ENCODE measurements at places on chromosomes 1 and 21. TPM values are rescaled to one million over a fixed set of nuclear protein-coding genes. Genes with fewer than 3 reads are reported as not detected.

DNA sequence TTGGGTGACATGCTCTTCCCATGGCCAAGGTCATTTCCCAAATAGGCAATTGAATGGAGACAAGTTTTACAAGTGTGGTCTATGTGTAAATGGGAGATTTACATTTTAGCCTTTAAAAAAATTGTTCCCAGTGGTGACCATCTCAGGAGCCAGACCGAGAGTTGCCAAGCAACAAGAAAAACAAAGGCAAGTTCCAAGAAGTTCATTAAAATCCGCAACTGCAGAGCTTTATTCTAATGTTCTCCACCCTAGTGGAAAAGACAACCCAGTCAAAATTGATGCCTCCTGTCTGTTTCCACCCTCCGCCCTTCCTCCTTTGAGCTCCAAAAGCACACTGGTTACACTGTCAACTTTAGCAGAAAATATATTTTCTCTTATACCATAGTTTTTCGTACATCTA is 33.2 kb upstream of the CD55 start:
- H3K4me1 ChIP-seq, result peaks cover 15% of the 10 kb centered on the region
- DNase-seq, result peak; percentile 94
- no peaks in the 10 kb centered on the region for H3K36me3 ChIP-seq
- H3K27me3 ChIP-seq, result no peaks in the 10 kb centered on the region
- H3K4me3 ChIP-seq, result no peak overlapping the region
- peak overlapping the region; percentile 78 for H3K27ac ChIP-seq

DNA sequence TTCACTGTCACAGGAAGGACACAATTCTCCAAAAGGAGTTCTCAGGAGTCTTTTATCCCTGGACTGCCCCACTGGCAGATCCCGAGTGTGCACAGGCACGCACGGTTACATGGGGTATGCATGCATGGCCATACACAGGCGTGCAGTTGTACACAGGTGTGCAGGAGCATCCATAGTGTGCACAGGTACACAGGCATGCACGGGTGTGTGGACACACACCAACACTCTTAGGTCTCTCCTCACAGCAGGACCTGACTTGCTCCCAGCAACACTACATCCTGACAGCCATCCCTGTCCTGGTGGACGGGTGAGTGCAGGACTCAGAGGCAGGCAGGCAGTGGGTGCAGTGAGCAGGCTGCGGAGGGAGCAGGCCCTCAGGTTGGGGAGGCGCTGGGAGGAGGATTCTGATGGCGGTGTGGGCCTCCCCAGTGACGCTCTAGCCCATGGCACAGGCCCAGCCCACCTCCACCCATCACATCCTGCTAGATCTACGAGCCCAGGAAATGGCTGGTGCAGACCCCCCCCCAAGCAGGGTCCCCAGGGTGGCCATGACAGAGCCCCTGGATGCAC is 28.4 kb downstream of the SLC19A1 start:
- H3K4me1 ChIP-seq, result no peaks in the 10 kb centered on the region
- peaks cover 50% of the 10 kb centered on the region for H3K36me3 ChIP-seq
- no peak overlapping the region for H3K27ac ChIP-seq
- DNase-seq, result no peak

DNA sequence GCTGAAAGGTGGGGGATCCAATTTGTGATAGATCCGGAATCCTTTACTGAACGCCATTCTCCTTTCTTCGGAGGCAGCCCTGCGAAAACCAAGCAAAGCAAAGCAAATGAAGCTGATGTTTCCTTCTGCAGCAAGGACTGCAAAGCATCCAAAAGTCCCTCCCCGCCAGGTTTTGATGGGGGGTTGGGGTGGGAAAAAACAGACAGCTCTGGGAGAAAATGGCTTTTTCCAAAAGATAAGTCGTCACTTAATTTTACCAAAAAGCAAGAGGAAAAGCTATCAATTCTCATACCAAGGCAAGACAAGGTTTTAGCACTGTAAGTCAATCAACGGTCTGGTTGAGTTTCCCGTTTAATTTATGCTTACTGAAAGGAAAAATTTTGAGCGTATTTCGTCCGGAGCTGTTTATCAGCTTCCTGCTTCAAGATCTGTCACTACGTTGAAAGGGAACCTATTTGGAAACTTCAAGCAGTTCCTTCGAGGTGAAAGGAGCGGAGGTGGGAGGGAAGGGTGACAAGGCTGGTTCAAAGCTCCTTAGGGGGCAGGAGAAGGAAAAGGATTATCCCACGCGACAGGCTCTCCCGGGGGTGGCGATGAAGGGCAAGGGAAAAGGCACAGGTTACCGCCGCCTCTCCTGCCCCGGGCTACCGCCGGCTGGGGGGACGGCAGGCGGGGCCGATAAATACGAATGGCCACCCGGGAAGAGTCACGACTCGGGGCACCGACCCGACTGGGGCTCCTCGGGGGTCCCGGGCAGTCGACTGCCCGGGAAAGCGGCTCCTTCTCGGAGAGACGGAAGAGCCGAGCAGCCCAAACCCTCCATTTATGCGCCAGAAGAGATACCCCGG is 750 bp downstream of the SYNJ1 start:
- H3K27ac ChIP-seq, result peak overlapping the region; percentile 90
- peaks cover 6% of the 10 kb centered on the region for H3K36me3 ChIP-seq
- peak overlapping the region; percentile 97 for H3K4me3 ChIP-seq
- DNase-seq, result peak; percentile 58

DNA sequence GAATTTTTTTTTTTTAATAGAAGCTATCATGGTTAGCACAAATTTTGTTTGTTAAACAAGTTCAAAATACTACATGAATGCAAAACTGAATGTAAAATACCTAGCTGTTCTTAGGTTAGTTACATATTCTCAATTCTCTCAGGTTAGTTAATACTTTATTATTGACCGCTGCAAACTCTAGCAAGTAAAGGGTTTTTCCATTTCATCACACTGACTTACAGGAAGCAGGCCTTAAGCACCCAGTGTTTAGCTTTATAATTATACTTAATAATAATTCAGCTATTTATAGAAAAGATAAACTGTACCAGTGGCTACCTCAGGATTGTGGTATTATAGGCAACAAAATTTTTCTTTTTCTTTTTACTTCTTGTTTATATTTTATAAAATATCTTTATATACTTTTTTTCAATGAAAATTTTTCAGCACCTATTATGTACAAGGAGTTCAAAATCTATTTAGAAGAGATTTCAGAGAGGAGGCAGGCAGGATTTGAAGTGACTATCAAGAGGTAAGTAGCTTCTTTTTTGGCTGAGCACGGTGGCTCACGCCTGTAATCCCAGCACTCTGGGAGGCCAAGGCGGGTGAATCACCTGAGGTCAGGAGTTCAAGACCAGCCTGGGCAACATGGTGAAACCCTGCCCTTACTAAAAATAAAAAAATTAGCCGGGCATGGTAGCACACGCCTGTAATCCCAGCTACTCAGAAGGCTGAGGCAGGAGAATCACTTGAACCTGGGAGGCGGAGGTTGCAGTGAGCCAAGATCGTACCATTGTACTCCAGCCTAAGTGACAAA is 17.9 kb downstream of the PLPP3 start:
- H3K4me1 ChIP-seq, result peaks cover 7% of the 10 kb centered on the region
- no peak overlapping the region for H3K27ac ChIP-seq
- no peaks in the 10 kb centered on the region for H3K27me3 ChIP-seq
- no peaks in the 10 kb centered on the region for H3K36me3 ChIP-seq
- no peak overlapping the region for H3K4me3 ChIP-seq
- no peak for DNase-seq

- no peak for DNase-seq
- H3K4me1 ChIP-seq, result no peaks in the 10 kb centered on the region
- H3K4me3 ChIP-seq, result no peak overlapping the region
- H3K36me3 ChIP-seq, result peaks cover 15% of the 10 kb centered on the region
- H3K27me3 ChIP-seq, result no peaks in the 10 kb centered on the region
- no peak overlapping the region for H3K27ac ChIP-seq
Measured at GRCh38 chr1:211978596-211978995, 56.8 kb downstream of the INTS7 start.

The HEYL gene
- total RNA-seq, result 19.5 TPM
